ENCODE measurements at places on chromosomes 11 and 22.

DNA sequence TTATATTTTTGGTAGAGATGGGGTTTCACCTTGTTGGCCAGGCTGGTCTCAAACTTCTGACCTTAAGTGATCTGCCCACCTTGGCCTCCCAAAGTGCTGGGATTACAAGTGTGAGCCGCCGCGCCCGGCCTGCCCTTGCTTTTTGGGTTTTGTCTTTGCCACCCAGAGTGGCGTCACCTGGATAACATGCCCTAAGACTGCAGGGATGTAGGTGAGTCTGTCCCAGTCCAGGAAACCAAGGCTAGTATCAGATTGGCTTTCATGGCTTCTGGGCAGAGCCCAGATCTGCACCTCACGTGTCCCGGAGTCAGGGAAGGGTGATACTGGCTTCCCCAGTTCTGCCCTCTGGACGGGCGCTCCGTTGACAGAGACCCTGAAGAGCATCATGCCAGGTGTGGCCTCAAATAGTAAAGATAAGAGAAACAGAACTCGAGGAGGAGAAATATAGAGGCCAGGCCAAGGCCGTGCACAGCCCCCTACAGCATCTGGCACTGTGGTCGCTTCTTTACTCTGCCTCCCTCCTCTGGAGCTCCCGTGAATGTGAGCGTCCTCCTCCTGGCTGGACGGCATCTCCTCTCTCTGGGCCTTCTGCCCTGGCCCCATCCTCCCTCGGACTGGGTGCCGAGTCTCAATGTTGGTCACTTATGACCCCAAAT lies 7.8 kb upstream of the APOBEC3B start:
- H3K36me3 ChIP-seq, result no peaks in the 10 kb centered on the region
- H3K4me1 ChIP-seq, result no peaks in the 10 kb centered on the region
- H3K4me3 ChIP-seq, result no peak overlapping the region

DNA sequence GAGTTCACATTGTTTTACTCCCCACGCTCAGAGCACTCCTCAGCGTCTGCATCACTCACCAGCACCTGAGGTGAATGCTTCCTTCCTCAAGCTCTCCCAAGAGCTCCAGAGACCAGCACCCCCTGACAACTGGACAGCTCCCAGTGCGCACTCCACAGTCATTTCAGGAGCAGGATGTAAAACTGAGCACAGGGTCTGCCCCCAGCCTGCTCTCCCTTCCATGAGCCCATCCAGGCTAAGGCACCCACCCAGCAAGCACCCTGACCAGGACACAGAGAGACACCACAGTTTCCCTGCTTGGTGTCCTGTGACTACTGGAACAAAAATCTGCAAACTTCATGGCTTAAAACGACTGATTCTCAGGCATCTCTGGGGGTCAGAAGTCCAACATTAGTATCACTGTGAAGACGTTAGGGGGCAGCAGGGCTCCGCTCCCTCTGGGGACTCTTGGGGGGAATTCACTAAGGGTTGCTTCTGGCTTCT lies 3.3 kb downstream of the SCGB1D2 start:
- peaks cover 3% of the 10 kb centered on the region for H3K4me1 ChIP-seq
- H3K4me3 ChIP-seq, result no peak overlapping the region
- H3K36me3 ChIP-seq, result no peaks in the 10 kb centered on the region
- DNase-seq, result no peak
- H3K27me3 ChIP-seq, result no peaks in the 10 kb centered on the region

GRCh38 chr11:15897211-15897960 lies 459.0 kb downstream of the SOX6 start:
- H3K4me3 ChIP-seq, result no peak overlapping the region
- no peak for DNase-seq
- no peak overlapping the region for H3K27ac ChIP-seq
- H3K36me3 ChIP-seq, result no peaks in the 10 kb centered on the region
- no peaks in the 10 kb centered on the region for H3K4me1 ChIP-seq
- H3K27me3 ChIP-seq, result no peaks in the 10 kb centered on the region

GRCh38 chr11:134363161-134363560 lies 31.4 kb downstream of the GLB1L2 start:
- no peaks in the 10 kb centered on the region for H3K27me3 ChIP-seq
- no peaks in the 10 kb centered on the region for H3K4me1 ChIP-seq
- DNase-seq, result no peak
- H3K27ac ChIP-seq, result no peak overlapping the region
- no peaks in the 10 kb centered on the region for H3K36me3 ChIP-seq
- H3K4me3 ChIP-seq, result no peak overlapping the region

- peak overlapping the region; percentile 90 for H3K27ac ChIP-seq
- H3K4me3 ChIP-seq, result peak overlapping the region; percentile 81
- peaks cover 3% of the 10 kb centered on the region for H3K36me3 ChIP-seq
- no peak for DNase-seq
- no peaks in the 10 kb centered on the region for H3K27me3 ChIP-seq
Measured at GRCh38 chr11:64185175-64185692, 737 bp upstream of the STIP1 start.

GRCh38 chr11:105211806-105212554 lies 72.4 kb upstream of the CARD18 start:
- no peak overlapping the region for H3K4me3 ChIP-seq
- no peak for DNase-seq
- no peaks in the 10 kb centered on the region for H3K36me3 ChIP-seq
- H3K4me1 ChIP-seq, result no peaks in the 10 kb centered on the region
- no peaks in the 10 kb centered on the region for H3K27me3 ChIP-seq

GRCh38 chr22:22318723-22319465 lies 74.3 kb downstream of the VPREB1 start:
- no peaks in the 10 kb centered on the region for H3K4me1 ChIP-seq
- DNase-seq, result no peak
- no peak overlapping the region for H3K27ac ChIP-seq

- no peak overlapping the region for H3K27ac ChIP-seq
- DNase-seq, result no peak
- H3K27me3 ChIP-seq, result no peaks in the 10 kb centered on the region
- H3K4me3 ChIP-seq, result no peak overlapping the region
Measured at GRCh38 chr11:76216536-76217325, 10.4 kb upstream of the WNT11 start.

DNA sequence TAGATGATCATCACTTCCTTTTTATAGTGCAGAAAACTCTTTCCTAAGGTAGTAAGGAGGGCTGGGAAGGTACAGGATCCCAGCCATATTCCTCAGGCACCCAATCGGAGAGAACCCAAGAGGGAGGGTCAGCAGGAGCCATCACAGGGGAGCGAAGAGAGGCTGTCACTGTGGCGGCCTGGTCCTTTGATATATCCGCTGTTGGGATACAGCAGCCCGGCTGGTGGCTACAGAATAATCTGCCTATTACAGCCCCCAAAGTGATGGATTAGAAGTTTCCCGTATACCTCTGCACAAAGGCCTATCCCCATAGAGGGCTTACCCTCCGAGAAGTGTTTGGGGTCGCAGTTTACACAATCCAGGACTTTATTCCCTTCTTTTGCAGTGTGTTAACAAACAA lies 48.5 kb downstream of the OR4D9 start:
- DNase-seq, result no peak
- peak overlapping the region; percentile 5 for H3K27ac ChIP-seq
- H3K4me1 ChIP-seq, result peaks cover 83% of the 10 kb centered on the region
- H3K27me3 ChIP-seq, result no peaks in the 10 kb centered on the region
- H3K36me3 ChIP-seq, result no peaks in the 10 kb centered on the region

DNA sequence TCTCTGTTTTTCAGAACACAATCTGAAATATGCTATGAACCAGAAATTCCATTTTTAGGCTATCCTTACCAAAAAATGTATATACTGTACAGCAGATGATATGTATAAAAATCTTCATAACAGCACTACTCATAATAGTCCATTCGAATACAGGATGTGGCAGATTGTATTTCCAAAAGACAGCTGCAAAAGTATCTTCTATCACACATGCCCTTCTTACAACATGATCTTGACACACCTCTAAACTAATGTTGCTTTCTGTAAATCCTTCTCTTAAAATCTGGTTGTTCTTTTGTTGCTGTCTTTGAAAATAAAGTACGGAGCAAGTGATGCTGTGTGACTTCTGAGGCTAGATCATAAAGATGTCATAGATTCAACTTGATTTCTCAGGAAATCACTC lies 409.9 kb upstream of the LUZP2 start:
- H3K36me3 ChIP-seq, result no peaks in the 10 kb centered on the region
- DNase-seq, result no peak
- no peaks in the 10 kb centered on the region for H3K4me1 ChIP-seq
- no peak overlapping the region for H3K27ac ChIP-seq
- no peak overlapping the region for H3K4me3 ChIP-seq

Measured in HCT116 (cell line).